Smooth muscle cell of the brain vasculature (primary cell): ENCODE measurements at places on chromosomes 3 and 15.

GRCh38 chr15:37220949-37221670, 120.8 kb upstream of the MEIS2 start:
- DNase-seq, result no peak

DNA sequence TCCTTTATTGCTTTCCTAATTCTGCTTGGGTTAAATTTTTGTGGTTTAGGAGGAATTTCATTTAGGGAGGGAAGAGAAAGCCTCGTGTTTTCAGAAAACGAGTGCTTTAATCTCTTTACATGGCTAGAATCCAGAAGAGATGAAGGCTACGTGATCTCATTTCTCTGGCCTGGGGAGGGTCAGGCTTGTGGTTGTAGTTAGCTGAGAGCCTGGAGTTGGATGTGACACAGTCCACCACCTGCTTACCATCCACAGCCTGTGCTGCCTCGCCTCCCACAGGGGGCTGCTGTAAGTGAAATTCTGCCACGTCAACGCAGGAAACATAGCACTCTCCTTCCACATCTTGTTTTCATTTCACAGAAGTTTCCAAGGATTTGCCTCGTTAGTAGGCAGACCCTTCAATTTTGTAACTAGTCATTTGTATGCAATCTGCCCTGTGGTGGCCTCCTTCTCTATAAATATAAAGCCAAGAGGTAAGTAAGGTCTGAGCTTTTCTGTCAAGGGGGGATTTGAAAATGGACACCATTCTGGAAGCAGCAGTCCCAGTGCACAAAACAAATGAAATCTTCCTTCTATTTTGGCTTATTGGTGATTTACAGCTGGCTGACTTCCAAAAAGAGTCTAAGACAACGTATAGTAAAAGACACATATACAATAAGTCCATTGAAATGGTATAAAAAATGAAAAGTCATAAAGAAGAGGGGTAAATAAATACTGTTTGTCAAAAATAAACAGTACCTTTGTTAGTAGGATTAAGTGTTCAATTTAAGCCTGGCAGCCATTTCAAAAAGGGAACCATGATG, 3.4 kb downstream of the GXYLT2 start:
- DNase-seq, result peak; percentile 94

GRCh38 chr3:57063032-57063431, 2.6 kb downstream of the SPATA12 start:
- no peak for DNase-seq

DNA sequence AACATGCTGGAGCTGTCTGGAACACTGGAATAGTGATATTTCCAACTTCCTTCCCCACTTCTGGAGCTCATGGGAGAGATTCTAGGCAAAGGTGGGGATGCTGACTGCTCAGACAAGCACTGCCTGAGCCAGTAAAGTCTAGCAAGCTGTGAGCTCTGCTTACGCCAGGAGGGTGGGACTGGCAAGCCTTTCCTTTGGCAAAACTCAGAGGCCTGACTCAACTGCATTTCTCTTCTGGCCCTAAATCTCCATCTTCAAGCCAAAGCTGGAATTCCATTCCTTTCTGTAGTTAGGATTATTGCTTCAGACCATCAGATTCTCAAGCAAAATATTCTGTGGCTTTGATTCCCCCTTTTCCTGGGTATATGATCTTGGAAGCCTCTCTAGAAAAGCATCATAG, 20.3 kb upstream of the EPB42 start:
- no peak for DNase-seq

GRCh38 chr3:162082516-162082915, 585.9 kb downstream of the OTOL1 start:
- DNase-seq, result no peak

DNA sequence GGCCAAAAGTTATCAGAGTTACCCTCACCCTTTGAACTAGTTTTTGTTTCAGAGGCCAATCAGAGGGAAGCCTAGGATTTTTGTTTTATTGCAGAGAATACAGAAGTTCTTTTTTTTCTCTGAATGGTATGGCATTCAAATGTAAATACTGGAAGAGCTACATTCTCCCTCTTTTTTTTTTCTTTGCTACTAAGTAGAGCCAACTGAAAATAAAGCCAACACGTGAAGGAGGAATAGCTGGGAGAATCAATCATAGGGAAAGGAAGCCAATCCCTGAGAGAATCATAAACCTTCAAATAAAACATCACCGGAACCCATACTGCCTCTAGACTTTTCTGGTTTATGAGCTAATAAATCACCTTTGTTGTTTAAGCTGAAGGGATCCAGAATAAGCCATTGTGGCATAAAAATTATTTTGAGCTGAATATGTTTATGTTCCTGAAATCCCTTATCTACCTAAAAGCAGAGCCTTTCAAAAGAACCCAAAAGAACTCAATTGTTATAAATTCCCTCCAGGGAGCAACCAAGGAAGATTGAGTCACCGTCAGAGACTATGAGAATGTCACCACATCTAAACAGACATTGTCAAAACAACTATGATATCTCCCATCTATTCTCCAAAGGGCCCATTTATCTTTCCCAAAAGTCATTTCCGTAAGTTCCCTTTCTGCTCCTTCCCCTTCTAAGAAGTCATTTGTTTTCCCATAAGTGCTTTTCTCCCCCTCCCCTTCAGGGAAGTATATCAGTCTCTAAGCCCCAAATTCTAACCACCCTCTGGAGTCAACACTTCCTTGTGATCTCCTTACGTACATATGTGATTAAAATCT, 3.8 kb upstream of the ZNF280D start:
- no peak for DNase-seq

GRCh38 chr15:99371180-99372103, 120.2 kb downstream of the LRRC28 start:
- no peak for DNase-seq

DNA sequence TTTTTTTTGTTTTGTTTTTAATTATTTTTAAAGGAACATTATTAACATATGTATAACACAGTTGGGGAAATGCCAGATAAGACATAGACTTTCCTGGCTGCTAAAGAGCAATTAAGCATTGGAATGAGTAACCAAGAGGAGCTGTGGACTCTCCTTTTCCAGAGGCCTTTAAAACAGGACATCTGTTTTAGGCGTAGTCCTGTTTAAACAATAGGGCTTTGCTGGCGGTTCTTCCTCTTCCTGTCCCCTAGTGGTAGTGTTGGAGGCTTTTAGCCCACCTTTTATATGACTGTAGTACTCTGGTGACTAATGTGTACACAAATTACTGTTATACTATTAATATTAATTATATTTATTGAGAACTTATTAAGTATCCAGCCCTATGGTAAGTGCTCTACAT, 81.9 kb downstream of the PPARG start:
- DNase-seq, result no peak

DNA sequence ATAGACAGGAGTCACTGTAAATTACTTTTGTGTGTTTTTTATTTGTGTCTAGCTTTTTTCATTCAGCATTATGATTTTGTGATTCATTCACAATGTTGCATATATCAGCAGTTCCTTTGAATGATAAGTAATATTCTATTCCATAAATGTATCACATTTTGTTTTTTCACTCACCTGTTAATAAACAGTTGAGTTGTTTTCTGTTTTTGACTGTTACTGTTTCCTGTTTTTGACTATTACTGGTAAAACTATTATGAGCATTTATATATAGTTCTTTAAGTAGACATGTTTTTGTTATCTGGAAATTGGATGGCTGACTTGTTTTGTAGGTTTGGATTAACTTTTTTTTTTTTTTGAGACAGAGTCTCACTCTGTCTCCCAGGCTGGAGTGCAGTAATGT, 138.4 kb downstream of the RSRC1 start:
- DNase-seq, result no peak

- no peak for DNase-seq
Observed at GRCh38 chr3:126355777-126356372, 1.3 kb downstream of the KLF15 start.

GRCh38 chr15:52233405-52233804, 42.2 kb upstream of the GNB5 start:
- no peak for DNase-seq

GRCh38 chr3:149717391-149718056, 34.8 kb downstream of the COMMD2 start:
- peak; percentile 68 for DNase-seq

DNA sequence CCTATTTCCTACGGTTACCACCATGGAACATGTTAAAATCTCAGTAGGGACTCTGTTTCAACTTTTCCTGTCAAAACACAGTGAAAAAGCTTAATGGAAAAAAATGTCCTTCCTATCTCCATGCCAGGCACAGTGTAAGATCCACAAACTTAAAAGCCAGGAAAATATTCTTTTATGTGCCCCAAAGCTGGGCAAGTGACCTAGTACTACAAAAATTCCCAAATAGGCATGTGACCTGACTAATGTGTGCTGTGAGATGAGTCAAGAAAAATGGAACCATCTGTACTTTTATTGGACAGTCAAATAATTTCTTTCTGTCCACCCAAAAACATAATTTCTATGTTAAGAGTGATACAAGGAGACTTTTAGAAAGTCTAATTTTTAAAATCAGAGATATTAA, 406.0 kb downstream of the ZBTB20 start:
- DNase-seq, result peak; percentile 31

DNA sequence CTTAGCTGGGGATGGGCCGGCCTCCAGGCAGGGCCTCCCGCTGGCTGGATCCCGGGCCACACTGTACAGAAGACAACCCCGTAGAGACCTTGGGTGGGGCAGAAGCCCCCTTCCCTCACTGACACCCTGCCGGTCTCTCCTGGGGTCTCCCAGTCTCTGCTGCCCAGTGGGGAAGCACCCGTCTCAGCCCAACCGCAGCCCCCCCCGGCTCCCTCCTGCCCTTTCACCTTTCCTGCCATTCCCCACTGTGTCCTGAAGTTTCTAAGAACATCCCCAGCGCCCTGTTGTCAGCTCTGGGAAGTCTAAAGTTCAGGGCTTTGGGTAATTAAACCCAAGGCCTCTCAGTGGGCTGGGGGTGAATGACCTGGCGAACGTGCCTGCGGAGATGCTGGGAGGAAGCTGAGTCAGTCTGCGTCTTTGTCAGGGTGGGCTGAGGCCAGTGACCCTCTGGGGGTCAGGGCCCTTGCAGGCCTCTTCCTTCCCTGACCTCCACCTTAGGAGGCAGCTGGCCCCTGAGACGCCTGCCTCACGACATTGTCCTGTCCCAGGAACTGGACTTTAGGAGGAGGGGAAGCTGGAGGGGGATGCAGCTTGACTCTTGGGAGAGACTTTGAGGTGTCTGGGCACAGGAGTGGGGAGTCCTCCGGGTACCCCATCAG, 1.4 kb upstream of the SLC51A start:
- DNase-seq, result no peak

DNA sequence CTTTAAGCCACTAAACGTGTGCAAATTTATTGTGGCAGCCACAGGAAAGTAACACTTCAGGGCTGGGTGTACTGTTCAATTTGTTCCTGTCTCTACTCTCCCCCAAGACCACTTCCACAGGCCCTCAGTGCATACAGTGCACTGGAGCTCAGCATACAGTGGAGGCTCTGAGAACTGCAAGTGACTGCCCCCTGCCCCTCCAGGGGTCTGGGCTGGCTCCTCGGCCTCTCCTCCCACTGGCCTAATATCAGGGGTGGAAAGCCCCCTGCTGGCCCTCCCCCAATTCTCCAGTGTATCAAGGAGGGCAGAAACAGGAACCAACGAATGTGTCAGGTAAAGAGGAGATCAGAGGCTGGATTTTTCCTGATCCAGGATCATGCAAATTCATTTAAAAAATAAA, 19.9 kb upstream of the HEG1 start:
- DNase-seq, result no peak

GRCh38 chr3:6060251-6060650, 800.7 kb upstream of the GRM7 start:
- DNase-seq, result no peak

GRCh38 chr15:56242576-56243162, 1.0 kb downstream of the RFX7 start:
- no peak for DNase-seq

- DNase-seq, result no peak
Observed at GRCh38 chr3:10420745-10421475, 84.5 kb downstream of the ATP2B2 start.

DNA sequence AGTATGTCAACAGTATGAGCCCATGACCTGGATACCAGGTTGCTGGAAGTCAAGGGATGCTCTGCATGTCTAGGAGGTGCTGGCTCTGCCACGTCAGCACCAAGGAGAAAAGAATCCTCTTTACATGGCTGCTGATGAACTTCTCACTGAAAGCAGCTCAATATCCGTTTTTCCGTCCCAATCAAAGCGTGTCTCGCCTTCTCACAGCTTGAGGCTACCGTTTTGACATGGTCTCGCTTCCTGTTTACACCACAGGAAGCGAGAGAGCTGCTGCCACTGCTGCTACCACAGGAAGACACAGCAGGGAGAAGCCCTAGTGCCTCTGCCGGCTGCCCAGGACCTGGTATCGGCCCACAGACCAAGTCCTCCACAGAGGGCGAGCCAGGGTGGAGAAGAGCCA, 27.3 kb downstream of the STARD5 start:
- DNase-seq, result no peak

- DNase-seq, result no peak
Observed at GRCh38 chr15:90394748-90395442, 6.9 kb downstream of the IQGAP1 start.

- no peak for DNase-seq
Observed at GRCh38 chr15:41115161-41115651, 874 bp downstream of the INO80 start.

- peak; percentile 95 for DNase-seq
Observed at GRCh38 chr3:177615015-177615414, 417.7 kb upstream of the TBL1XR1 start.

DNA sequence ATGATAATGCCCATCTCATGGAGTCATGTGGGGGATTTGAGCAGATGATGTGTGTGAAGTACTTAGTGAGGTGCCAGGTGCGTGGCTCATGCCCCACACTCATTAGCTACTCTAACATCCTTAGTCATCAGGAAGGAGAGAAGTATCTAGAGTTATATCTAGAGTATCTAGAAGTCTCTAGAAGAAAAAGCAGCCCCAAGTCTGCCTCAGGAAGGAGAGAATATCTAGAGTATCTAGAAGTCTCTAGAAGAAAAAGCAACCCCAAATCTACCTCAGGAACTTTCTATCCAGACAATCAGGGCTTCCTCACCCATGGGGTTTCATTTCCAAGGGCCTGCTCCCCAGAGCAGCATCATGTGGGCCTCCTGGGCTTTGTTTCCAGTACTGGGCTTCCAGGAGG, 24.7 kb upstream of the DOCK3 start:
- DNase-seq, result no peak

- no peak for DNase-seq
Observed at GRCh38 chr15:84858231-84858630, 26.2 kb upstream of the SLC28A1 start.

DNA sequence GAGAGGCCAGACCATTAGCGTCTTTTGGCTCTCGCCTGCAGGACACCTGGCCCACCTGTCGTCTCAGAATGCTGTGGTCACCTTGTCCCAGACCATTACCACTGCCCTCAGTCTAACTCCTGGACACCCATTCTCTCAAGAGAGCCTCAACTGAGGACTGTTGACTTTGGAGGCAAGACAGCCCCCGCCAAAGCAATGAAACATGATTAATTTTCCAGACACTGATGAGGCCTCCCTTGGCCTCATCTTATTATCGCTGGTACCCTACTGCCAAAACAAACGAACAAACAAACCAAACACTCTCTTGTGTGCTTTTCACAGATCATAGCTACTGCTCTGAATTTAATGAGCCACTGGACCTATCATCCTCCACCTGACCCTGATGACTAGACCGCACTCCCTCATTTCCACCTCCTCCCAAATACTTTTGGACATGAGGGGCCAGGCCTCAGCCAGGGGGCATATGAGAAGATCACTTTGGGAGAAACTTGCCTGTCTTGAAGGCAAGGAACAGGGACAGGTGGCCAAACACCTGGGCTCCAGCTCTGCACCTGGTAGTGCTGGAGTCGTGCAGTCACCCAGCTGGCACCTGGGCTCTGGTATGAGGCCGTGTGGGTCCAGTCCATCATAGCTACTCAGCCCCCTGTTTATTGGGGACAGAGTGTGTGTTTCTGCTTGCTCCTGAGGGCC, 27.6 kb downstream of the ALS2CL start:
- no peak for DNase-seq

GRCh38 chr3:9074079-9074478, 110.8 kb upstream of the RAD18 start:
- no peak for DNase-seq
